ENCODE measurements at places on chromosomes 7 and 10.

- no peak for DNase-seq
Measured at GRCh38 chr7:99196536-99197258, 11.2 kb downstream of the KPNA7 start.

DNA sequence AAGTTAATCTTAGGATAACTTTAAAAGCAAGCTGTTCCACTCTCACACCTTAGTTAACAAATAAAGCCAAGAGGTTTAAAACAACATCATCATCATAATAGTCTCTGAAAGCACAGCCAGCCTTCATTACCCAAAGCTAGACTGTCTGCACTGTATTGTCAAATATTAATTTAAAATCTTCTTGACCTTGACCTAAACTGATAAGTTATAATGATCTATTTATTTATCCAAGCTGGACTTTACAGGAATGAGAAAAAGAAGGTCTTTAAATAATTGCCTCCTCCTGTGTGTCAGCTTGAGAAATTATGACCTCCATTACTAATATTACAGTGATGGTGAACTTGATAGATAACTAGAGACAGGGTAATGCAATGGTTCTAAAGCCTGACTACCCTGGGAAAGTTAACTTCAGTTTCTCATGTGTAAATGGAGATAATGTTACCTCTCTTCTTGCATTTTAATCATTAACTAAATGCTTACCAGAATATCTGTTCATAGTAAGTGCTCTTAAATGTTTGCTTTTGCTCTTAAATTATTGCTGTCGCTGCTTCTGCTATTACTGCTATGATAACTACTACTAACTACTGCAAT is 111.0 kb downstream of the KAT6B start:
- DNase-seq, result no peak

- no peak for DNase-seq
Measured at GRCh38 chr7:73706126-73707044, 13.1 kb downstream of the STX1A start.

DNA sequence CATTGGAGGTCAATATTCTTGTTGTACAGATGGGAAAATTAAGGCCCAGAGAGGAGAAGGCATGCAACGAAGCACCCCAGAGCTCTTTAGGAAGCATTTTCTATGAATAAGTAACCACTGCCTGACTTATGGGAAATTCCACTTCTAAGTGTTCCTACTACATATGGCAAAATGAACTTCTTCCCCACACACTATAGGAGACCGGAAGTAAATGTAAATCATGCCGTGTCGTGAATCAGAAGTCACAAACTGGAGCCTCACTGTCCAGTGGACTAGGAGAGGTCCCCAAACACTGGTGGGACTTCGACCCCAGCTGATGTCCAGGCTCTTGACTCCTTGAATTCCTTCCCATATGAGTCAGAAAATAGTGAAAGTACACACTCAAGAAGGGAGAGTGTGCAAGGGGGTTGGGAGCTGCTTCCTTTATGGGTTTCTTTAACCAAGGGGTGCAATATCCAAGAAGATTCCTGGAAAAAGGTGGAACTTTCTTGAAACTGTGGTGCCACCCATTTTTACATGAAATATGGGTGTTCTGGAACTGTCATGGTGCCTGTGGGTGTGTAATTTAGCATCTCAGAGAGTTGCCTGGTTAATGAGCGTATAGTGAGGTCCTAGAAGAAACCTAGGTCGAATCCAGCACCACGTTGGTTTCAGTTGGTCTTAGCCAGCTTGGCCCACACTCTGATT is 6.7 kb downstream of the RASSF4 start:
- no peak for DNase-seq
